Upper lobe of left lung (tissue), 6 donors: ENCODE measurements at places on chromosomes 1 and 21. TPM values are rescaled to one million over a fixed set of nuclear protein-coding genes. Genes with fewer than 3 reads are reported as not detected.

Gene KIAA1614
- 11.9 TPM for total RNA-seq

Gene MCOLN3
- total RNA-seq: 9.9 TPM

DNA sequence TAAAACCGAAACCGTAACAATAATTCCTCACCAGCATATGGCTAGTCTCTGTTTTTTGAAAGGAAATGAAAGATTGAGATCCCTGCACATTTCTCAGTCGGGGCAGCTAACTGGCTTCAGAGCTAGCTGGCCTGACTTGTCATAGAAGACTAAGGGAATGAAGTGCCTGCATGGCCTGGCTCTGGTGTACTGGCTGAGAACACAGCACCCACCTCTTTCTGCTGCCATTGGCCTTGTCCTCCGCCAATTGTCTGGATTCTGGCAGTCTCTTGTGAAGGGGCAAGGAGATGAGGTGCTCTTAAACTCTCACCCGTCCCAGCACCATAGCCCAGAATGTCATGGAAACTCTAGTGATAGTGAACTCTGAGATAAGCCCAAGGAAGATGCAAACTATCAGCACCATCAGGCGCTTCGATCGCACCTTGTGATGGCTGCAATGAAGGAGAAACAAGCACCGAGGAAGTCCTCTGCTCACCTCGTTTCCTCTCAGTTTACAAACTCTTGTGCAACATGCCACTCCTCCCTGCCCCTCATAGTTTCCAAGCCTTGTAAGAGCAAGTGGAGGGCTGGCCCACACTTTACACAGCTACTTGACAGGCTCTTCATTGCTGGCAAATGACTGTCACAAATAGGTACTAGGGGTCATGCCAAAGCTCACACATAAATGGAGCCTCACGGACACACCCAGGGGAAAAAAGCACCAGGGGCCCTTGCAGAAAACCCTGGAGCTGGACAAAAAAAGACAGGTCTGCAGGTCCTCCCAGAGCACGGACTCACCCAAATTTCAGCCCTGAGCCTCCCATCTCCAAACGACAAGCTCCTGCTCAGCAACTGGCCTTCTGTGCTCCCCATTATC, 16.4 kb downstream of the INPP5B start:
- DNase-seq: peak; percentile 85

- DNase-seq: no peak
Measured at GRCh38 chr1:60502506-60502905, 428.9 kb upstream of the C1orf87 start.

DNA sequence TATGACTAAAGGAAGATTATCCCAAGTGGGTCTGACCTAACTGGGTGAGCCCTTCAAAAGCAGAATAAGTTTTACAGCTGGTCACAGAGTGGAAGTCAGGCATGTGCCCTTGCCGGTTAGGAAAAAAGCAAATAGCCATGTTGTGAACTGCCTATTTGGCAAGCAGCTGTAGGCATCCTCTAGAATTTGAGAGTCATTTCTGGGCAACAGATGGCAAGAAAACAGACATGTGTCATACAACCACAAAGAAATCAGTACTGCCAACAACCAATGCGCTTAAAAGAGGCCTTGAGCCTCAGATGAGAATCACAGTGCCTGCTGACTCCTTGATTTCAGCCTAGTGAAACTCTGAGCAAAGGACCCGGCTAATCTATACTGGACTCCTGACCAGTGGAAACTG, 26.8 kb downstream of the LRRC53 start:
- DNase-seq: no peak

DNA sequence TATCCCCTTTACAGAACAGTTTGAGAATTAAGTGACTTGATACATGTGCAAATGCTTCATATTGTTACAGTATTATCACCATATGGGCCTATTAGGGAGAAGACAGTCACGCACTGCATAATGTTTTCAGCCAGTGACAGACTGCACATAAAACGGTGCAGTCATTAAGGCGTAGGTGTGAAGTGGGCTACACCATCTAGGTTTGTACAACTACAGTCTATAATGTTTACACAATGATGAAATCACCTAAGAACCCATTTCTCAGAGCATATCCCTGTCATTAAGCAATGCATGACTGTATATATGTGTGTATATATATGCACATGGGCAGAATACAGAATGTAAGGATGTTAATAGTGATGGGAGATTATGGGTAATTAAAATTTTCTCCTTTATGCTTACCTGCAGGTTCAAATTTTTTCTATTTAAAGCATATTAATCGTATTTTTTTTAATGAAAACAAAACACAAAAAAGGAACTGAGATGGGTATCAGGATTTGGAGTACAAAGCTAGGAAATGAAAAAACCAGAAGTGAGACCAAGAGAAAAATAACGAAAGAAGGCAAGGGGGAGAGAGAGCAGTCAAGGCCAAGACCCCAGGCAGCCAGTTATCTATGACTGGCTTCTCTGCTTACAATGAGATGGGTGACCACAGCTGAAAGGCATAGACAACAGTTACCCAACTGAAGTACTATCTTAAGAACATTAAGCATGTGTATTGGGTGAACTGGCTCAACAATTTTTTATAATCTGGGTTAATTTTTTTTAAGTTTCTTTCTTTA, 122.9 kb upstream of the DAB1 start:
- no peak for DNase-seq
